Subcutaneous preadipocyte (primary cell): ENCODE measurements at places on chromosomes 13 and 19. TPM values are rescaled to one million over a fixed set of nuclear protein-coding genes. Genes with fewer than 3 reads are reported as not detected.

ANGPTL4 gene
- 20.5 and 21.7 TPM in 2 replicates for total RNA-seq

ZNF610 gene
- total RNA-seq = 0.78 and 2.9 TPM in 2 replicates

FAM83E gene
- under 0.01 and 1.4 TPM in 2 replicates for total RNA-seq

ZNF701 gene
- total RNA-seq = 9.2 and 12.9 TPM in 2 replicates

ZNF468 gene
- 11.4 and 16.8 TPM in 2 replicates for total RNA-seq

TMEM145 gene
- 0.98 TPM in 1 of 2 replicates, not detected in the other for total RNA-seq

CAMSAP3 gene
- total RNA-seq = not detected in 2 replicates

SERP2 gene
- total RNA-seq = 4.7 and 5.9 TPM in 2 replicates

B3GNT3 gene
- not detected in 2 replicates for total RNA-seq

RFPL4AL1 gene
- not detected in 2 replicates for total RNA-seq

CPT1C gene
- total RNA-seq = 16.0 and 22.0 TPM in 2 replicates

VSTM1 gene
- not detected in 2 replicates for total RNA-seq
